A172 (cell line): ENCODE measurements at places on chromosomes 2 and 18.

DNA sequence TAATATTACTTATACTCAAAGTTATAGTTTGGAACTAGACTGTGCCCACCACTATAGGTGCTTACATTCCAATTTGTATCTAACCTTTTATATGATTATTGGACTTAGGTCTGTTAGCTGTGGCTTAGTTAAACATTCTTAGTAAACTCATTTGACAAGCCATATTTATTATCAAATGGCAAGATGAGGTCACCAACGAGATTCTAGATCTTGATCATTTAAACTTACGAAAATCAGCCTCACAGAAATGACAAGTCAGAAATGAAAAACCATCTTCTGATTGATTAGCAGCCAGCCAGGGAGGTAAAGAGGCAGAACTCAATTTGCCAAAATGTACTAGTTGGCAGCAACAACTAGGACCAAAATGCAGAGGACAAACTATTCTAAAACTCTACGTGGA, 100.4 kb upstream of the STK17B start:
- DNase-seq: no peak

GRCh38 chr2:160039166-160039903, 23.1 kb downstream of the PLA2R1 start:
- peak; percentile 82 for DNase-seq

- no peak for DNase-seq
Observed at GRCh38 chr18:56128153-56128791, 510.1 kb downstream of the TXNL1 start.

DNA sequence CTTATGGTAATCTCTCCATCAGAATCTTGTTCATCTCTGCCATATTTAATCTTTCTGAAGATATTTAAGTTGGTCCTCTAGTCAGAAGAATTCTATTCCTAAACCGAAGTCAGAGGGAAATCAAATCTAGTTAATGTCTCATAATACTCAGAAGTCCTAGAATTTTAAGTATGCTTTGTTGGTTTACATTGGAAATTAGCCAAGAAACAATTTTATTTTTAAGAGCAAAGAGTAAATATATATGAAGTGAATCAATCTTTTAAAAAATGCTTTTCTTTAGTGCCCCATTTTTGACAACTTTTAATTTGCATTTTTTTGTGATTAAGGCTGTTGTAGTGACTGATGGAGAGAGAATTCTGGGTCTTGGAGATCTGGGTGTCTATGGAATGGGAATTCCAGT, 38.1 kb downstream of the ME2 start:
- no peak for DNase-seq

GRCh38 chr18:50446629-50447028, 71.8 kb downstream of the SKA1 start:
- no peak for DNase-seq

- peak; percentile 78 for DNase-seq
Observed at GRCh38 chr18:11676867-11677266, 12.2 kb upstream of the GNAL start.

GRCh38 chr18:35390951-35391700, 14.0 kb upstream of the ZNF396 start:
- DNase-seq: no peak

- no peak for DNase-seq
Observed at GRCh38 chr2:219648963-219649362, 21.5 kb downstream of the SLC4A3 start.

DNA sequence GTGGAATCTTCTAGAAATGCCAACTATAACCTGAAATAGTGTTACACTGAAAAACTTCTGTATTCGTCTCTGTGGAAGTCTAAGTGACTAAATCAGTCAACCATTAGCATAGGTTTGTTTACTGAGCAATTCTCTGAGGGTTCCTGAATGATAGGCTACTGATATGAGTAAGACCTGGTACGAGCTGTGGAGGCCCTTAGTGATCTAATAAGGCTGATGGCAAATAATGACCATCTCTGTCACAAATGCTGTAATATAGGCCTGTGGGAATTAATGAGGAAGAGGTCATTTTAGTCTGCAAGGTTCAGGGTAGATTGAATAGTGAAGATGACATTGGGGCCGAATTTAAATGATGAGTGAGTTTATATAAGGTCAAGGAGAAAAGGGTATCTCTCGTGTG, 82.5 kb downstream of the MGAT5 start:
- no peak for DNase-seq

- peak; percentile 18 for DNase-seq
Observed at GRCh38 chr2:148338541-148338940, 306.0 kb upstream of the EPC2 start.

DNA sequence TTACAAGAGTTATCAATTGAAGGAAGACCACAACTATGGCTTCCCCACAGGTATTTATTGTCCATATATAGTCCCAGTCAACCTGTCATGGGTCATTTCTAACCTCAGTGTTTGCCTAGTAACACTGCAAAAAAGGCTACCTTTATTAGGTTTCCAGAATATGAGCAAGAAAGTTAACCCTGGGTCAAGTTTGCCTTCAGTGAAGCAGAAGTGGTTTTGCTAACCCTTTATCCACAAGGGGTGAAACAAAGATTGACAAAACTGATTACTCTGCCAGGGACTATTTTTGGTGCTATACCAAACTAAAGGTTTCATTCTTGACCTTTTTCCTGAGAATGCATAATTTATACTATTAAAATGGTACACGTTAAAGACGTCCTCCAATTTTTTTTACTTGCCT, 28.8 kb downstream of the SP100 start:
- no peak for DNase-seq

GRCh38 chr2:23073056-23073455, 311.9 kb upstream of the KLHL29 start:
- DNase-seq: no peak

DNA sequence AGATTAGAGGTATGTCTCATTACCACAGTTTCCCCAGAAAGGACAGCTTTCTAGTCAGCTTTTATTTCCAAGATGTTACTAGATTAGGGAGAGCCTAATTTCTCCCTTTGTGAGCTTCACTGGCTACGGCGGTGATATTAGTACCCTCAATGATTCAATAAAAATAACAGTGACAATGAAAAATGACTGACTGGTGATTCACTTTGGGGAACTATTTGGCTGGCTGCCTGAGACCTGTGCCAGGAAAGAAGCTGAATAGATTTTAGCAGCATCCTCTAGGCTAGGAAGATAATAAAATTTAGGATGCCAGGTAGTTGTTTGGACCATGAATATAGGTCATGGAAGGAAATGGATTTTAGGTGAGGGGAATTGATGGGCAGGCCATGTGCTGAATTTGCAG, 178.7 kb downstream of the FMNL2 start:
- DNase-seq: peak; percentile 83

- DNase-seq: no peak
Observed at GRCh38 chr2:159912580-159912979, 114.6 kb upstream of the CD302 start.

DNA sequence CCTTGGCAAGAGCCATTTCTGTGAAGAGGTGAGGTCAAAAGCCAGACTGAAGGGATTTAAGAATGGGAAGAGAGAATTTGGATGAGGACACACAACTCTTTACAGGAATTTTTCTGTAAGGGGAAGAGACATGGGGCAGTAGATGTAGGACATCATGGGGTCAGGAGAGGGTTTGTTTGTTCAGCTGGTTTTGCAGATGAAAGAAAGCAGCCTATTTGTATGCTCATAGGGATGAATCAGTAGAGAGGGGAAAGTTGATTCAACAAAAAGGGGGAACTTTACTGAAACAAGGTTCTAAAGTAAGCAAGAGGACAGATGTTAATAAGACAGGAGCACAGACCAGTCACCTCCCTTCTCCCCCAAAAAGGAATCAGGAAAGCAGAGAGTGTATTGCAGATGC, 11.2 kb downstream of the SCG2 start:
- DNase-seq: peak; percentile 24

DNA sequence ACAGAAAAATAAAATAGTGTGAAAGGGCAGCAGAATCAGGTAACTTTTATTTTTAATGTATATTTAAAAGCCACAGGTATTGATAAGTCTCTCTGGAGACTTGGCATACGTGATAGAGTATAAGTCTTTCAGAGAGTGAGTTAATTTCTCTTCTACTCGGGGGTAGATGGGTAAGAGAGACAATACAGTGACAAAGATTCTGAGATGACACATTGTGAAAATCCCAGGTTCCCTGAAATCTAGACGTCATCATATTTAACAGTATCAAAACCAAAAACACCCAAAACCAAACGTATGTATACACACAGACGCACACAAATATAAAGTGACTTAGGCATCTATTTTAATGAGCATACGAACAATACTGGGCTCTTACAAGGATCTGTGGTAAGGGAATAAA, 33.3 kb downstream of the NIF3L1 start:
- DNase-seq: no peak

DNA sequence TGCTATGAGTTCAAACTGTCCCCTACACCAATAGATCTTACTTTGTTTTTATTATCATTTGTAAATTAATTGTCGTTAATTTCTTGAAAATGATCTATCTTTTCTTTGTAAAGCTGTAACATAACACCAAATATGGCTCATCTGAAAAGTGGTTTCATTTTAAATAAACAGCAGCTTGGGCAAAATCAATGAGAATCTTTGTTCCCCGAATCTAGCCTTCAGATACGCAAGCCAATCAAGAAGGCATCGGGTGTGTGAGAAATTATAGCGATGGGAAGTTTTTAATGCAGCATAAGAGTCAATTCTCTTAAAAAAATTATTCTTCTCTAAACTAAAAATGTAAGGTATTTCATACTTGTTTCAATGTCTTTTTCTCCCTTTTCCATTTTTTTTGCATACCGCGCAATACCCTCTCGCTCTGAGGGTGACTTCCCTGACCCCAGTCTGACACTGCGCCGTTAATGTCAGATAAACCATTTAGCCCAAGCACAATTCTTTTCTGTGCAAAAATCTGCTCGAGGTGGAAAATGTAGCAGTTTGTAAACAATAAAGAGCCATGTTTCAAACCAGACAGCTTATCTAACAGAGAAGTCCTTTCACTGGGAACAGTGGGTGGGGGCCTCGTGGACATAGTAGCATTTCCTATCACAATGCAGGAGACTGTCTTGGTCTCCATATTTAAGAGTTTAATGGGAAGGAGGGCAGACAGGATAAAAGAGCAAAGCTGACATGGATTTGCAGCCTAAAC, 129.4 kb downstream of the TCF4 start:
- DNase-seq: no peak
